Naive thymus-derived CD8-positive, alpha-beta T cell (primary cell): ENCODE measurements at places on chromosomes 5 and 9. TPM values are rescaled to one million over a fixed set of nuclear protein-coding genes. Genes with fewer than 3 reads are reported as not detected.

DNA sequence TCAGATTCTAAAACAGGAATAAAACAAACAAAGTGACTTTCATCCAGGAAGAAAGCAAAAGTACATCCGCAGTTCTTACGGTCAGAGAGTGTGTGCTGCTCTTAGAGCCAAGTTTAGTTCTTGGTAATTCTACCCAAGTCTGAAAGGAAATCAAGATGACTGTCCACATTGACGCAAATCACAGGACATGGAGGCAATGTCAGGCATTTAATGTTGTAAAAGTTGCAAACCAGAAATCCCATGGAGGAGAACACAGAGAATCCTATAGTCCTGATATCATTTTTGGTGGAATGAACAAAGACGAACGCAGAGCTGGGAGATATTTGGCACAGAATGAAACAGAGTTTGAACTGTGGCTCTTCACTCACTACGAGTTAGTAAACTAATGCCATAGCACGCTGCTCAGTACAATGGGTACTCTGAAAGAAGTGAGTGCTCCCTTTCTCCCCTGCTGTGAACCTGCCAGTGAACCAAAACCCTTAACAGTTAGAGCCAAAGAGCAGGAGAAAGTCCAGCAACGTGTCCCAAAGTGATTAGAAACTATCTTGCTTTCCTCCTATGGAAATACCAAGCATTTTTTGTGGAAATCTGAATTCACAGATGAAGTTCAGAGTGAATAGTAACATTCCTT is 74.3 kb downstream of the MUSK start:
- H3K27me3 ChIP-seq, result peaks cover under 1% of the 10 kb centered on the region
- no peak overlapping the region for H3K4me3 ChIP-seq
- no peaks in the 10 kb centered on the region for H3K36me3 ChIP-seq
- no peak overlapping the region for H3K27ac ChIP-seq

GRCh38 chr5:176810687-176811501 is 535 bp downstream of the UNC5A start:
- DNase-seq, result no peak
- peak overlapping the region; percentile 85 for H3K4me3 ChIP-seq
- H3K4me1 ChIP-seq, result peaks cover 13% of the 10 kb centered on the region
- H3K27ac ChIP-seq, result no peak overlapping the region
- H3K36me3 ChIP-seq, result no peaks in the 10 kb centered on the region

DNA sequence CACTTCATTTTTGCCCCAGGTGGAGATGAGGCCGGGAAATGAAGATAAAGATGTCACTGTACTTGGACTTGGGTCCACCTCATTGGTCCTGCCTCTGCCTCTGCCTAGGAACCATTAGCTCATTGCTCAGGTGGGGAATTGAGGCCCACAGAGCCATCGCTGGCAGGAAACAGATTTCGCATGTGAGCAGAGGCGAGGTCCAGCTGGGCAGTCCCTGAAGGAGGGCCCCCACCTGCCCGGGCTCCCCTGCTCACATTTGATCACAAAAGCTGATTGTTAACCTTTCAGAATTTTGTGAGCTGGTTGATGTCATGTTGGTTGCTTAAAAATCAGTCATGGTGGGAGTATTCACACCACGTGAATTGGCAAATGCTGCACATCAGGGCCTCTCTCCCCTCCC is 273.8 kb upstream of the MVB12B start:
- H3K36me3 ChIP-seq, result no peaks in the 10 kb centered on the region
- H3K4me1 ChIP-seq, result no peaks in the 10 kb centered on the region
- no peak overlapping the region for H3K27ac ChIP-seq
- no peak overlapping the region for H3K4me3 ChIP-seq

DNA sequence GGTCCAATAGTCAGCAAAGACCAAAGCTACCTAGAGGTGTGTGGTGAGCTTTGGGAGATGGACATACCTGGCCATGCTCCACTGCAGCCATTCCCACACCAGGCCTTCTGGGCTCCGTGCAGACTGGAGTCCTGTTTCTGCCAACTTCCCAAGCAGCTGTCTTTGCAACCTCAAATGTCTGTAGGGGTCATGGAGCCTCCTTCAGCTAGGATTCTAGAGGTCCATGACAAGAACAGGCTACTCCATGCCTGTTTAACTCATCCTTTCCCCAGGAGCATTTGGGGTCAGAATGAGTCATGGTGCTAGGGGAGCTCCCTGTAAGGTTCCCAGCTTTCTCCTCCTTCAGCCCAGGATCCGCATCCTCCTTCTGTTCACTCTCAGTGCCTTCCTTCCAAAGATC is 17.1 kb downstream of the VPS13A start:
- no peak for DNase-seq
- H3K4me1 ChIP-seq, result peaks cover 39% of the 10 kb centered on the region
- H3K4me3 ChIP-seq, result no peak overlapping the region
- no peak overlapping the region for H3K27ac ChIP-seq
- no peaks in the 10 kb centered on the region for H3K27me3 ChIP-seq
- peaks cover 2% of the 10 kb centered on the region for H3K36me3 ChIP-seq

DNA sequence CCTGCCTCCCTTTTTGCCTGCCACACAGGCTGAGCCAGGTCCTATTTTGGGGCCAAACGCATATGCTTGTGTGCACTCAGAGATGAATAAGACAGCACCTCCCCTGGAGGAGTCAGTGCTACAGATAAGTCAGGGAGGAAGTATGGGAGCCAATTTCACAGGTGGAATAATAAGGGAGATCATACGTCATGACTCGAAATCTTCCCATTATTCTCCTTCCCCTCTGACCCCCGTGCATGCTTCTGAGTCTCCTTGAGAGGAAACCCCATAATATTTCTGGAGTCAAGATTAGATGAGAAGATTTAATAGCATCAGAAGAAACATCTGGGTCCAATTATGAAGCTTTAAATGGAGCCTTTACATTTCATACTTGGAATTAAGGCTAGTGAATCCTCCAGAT is 15.1 kb upstream of the ZCCHC7 start:
- DNase-seq, result no peak
- no peak overlapping the region for H3K27ac ChIP-seq
- H3K36me3 ChIP-seq, result no peaks in the 10 kb centered on the region
- H3K4me3 ChIP-seq, result no peak overlapping the region
- peaks cover 5% of the 10 kb centered on the region for H3K27me3 ChIP-seq

- no peaks in the 10 kb centered on the region for H3K27me3 ChIP-seq
- peaks cover under 1% of the 10 kb centered on the region for H3K36me3 ChIP-seq
- H3K4me1 ChIP-seq, result no peaks in the 10 kb centered on the region
- no peak for DNase-seq
Observed at GRCh38 chr5:131943916-131944315, 1.5 kb downstream of the MEIKIN start.

DNA sequence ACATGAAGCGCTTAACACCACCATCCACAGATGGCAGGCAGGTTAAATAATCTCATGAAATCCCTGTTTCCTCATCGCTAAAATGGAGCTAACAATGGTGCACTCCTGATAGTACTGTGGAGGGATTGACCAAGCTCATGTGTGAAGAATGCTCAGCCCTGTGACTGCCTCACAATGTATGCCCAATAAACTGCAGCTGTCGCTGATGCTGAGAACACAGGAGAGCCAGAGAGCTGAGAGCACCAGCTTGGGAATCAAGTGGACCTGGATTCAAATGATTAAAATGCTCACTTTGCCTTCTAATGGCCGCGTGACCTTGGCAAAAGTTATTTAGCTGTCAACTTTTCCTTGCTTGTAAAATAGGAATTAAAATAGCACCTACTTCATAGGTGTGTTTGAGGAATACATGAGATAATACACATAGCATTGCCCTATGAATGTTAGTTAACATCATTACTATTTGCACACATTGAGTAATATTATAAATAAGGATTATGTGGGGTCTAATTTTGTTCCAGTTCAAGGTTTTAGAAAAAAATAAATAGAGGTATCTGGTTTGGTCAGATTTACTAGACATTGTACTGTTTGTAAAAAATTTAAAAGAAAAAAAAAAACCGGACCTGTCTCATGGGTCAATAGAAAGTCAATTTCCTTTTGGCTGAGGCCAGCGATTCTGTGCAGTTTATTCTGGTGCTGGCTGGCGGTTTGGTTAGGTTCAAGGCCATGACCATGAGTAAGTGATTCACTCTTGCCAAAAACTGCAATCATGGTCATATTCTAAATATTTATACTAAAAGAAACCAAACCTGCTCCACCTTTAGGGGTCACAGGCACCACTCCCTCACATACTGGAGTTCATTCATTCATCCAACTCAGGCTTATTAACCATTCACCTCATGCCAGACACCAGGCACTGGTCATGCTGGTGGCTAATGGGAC is 101.3 kb downstream of the SH3TC2 start:
- H3K36me3 ChIP-seq, result no peaks in the 10 kb centered on the region
- peaks cover 27% of the 10 kb centered on the region for H3K27me3 ChIP-seq
- no peaks in the 10 kb centered on the region for H3K4me1 ChIP-seq
- H3K4me3 ChIP-seq, result no peak overlapping the region
- H3K27ac ChIP-seq, result no peak overlapping the region

DNA sequence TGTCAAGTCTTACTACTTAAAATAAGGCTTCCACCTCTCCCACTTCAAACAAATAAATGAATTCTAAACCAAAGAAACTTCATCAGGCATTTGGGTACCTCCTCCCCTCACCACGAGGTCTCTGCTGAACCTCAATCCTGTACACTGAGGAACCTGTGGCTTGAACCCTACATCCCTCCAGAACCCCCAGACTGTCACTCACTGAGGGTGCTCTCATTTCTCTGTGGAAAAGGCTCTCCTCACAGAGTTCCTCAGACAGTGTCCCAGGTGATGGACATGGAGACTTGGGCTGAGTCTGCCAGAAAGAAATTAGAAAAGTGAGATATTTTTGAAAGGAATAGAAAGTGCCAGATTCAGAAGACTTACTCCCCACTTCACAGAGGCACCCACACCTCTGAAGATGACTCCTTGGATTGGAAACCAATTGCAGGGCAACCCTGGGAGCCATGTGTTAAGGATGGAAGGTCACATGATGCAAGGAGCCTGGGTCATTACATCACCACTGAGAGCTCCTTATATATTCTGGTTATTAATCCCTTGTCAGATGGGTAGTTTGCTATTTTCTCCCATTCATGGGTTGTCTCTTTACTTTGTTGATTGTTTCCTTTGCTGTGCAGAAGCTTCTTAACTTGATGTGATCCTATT is 19.8 kb downstream of the MLANA start:
- peaks cover 36% of the 10 kb centered on the region for H3K36me3 ChIP-seq
- no peaks in the 10 kb centered on the region for H3K27me3 ChIP-seq
- H3K4me3 ChIP-seq, result no peak overlapping the region
- no peak for DNase-seq
- H3K4me1 ChIP-seq, result no peaks in the 10 kb centered on the region
- H3K27ac ChIP-seq, result no peak overlapping the region

DNA sequence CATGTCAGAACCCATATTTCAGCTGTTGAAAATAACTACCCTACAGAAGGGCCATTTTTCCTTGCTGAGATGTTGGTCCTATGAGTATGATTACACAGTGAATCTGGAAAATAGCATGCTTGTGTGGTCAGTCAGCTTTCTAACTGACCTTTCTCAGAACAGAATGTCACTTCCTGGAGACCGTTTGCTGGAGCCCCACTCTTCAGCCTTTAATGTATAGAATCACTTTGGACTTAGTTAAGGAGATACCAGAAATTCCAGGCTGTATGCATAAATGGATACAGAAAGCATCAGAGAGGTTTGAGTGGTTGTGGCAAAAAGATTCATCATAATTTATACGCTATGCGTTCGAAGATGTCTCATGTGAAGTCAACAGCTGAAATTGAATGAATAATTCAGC is 488.1 kb downstream of the EBF1 start:
- no peaks in the 10 kb centered on the region for H3K4me1 ChIP-seq
- H3K27ac ChIP-seq, result no peak overlapping the region
- no peak for DNase-seq

Gene MARVELD2
- 1.7 TPM for total RNA-seq

Gene SHROOM1
- not detected for total RNA-seq

Gene PIP5KL1
- total RNA-seq, result 2.0 TPM

Gene RIOK2
- total RNA-seq, result 39.8 TPM

Gene RNF183
- not detected for total RNA-seq

Gene HMGCS1
- total RNA-seq, result 32.5 TPM
